Hippocampal formation (tissue), 2 donors: ENCODE measurements at places on chromosomes 12 and 14.

DNA sequence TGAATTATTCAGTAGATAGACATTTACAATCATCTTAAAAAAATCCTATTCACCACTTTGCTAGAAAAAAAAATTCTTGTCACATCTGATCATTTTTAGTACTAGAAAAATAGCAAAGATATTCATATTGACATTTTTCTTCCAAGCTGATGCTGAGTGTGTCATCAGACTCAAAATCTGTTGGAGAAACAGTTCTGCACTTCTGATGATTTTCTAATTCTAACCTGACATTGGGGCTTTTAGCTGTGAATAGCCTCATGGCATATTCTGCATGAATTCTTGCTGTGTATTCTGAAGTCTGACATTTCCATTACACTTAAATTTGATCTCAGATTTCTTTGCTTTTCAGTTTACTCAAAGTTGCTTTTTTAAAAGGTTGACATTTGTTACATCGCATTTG is 150.1 kb downstream of the PIK3C2G start:
- no peak for DNase-seq

GRCh38 chr12:56522411-56523193 is 982 bp downstream of the RBMS2 start:
- no peak for DNase-seq

DNA sequence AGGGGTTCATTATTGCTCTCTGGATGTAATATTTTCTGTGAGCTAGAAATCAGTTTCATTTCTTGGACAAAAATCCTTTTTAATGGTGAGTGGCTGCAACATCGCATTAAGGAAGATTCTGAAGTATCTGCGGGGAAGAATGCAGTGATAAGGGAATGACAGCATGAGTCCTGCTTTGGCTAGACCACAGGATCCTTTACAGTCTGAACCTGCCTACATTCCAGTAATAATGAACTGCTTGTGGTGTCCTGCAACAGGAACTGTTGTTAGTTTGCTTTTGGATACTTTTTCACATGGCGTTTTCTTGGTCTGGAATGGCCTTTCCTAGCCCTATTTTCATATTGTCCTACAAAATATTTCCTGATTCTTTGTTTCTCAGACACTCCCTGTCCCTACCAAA is 15.7 kb downstream of the MDM2 start:
- no peak for DNase-seq

- DNase-seq: no peak
Observed at GRCh38 chr12:39010406-39010805, 105.0 kb upstream of the CPNE8 start.

GRCh38 chr14:73695997-73696396 is 18.2 kb downstream of the PNMA1 start:
- no peak for DNase-seq

DNA sequence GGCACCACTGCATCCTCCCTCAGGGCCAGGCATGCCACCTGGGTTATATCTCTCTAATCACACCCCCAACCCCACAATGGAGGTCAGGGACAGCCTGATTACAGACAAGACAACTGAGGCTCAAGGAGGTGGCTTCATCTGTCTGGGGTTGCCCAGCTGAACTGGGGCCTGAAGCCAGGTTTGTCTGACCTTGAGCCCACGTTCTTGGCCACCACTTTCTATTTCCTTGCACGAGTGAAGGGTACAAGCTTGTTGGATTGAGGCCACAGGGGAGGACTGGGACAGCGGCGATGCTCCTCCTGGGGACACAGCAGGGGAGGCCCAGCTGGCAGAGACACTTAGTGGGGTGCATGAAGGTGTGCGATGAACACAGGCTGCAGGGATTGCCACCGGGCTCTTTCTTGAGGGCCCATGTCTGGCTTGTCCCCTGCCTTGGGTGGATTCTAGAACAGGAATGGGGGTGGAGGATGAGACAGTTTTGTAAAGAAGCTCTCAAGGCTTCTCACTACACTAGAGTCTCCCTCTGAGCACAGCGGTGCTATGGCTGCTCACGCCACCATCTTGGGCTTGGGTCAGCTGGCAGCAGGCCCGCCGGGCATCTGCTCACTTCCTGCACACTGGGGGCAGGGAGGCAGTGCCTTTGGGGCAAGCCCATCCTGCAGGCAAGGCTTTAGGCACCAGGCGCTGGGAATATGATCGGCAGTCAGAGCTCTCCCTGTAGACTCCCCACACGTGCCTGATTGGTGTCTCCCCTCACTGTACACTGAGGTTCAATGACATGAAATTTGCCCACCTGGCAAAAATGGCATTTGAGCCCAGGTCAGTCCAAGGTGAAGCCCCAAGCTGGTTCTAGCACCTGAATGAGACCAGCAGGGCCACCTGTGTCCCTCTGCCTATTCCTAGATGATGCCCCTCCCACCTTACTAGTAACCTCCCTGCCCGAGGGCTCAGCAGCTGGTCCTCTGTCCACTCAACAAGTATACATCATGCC is 16.0 kb downstream of the RITA1 start:
- no peak for DNase-seq

GRCh38 chr12:121240062-121240420 is 30.1 kb downstream of the P2RX4 start:
- DNase-seq: no peak

- no peak for DNase-seq
Observed at GRCh38 chr14:36365766-36366165, 45.3 kb upstream of the MBIP start.

- no peak for DNase-seq
Observed at GRCh38 chr12:6266541-6266966, 43.9 kb upstream of the PLEKHG6 start.

DNA sequence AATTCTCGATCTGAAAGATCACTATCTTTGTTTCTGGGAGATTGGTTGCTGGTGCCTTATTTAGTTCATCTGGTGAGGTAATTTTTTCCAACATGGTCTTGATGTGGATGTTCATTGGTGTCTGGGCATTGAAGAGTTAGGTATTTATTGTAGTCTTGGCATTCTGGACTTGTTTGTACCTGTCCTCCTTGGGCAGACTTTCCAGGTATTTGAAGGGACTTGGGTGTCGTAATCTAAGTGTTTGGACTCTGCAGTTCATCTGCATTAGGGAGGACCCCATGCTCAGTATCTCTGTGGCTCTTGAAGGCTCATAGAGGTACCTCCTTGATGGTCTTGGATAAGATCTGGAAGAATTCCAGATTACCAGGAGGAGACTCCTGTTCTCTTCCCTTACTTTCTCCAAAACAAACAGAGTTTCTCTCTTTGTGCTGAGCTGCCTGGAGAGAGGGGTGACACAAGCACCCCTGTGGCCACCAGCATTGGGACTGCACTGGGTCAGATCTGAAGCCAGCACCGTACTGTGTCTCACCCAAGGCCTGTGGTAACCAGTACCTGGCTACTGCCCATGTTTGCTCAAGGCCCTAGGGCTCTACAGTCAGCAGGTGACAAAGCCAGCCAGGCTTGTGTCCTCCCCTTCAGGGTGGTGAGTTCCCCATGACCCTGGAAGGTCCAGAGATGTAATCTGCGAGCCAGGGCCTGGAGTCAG is 5.3 kb downstream of the A2ML1 start:
- DNase-seq: no peak

DNA sequence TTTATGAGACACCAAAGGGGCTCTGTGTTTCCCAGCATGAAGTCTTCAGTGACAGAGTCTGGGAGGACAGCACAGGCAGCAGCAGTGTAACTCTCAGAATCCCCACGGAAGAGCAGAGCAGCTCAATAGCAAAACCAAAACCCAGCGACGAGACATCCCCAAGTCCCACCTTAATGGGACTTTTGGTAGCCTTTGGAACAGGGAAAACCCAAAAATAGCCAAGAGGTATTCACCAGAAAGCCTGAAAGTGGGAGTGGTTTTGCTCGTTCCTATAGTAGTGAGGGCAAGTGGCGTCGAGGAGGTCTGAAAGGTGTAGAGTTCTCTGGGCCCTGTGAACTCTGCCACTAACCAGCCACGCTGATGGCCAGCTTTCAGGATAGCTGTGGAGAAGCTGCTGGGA is 174.6 kb downstream of the ETV6 start:
- DNase-seq: no peak

DNA sequence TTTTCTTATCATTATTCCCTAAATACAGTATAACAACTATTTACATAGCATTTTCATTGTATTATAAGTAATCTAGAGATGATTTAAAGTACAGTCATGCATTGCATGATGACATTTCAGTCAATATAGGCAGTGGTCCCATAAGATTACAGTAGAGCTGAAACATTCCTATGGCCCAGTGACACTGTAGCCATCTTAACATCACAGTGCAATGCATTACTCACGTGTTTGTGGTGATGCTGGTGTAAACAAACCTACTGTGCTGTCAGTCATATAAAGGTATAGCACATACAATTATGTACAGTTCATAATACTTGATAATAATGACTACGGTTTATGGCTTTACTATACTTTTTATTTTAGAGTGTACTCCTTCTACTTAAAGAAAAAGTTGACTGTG is 13.3 kb downstream of the LLPH start:
- no peak for DNase-seq

GRCh38 chr14:50740856-50741255 is 72.8 kb upstream of the SAV1 start:
- no peak for DNase-seq

DNA sequence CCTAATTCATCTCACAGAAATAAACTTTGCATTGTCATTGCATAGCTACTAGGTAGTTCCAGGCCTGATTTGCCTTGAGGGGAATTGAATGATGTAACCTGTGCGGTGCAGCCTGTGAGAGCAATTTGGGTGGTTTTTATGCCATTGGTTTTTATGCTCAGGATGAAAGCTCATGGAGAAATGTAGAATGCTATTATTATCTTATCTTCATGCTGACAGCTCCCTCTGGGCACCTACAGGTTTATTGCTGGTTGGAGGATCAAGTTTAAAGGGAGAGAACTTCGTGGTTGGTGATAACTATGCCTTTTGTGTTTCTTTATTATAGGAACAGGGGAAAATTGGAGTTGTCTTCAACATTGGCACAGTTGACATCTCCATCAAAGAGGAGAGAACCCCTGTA is 547.9 kb downstream of the DIO2 start:
- no peak for DNase-seq

GRCh38 chr14:73739899-73740617 is 25.9 kb upstream of the PNMA1 start:
- DNase-seq: no peak

GRCh38 chr14:39641224-39641623 is 209.0 kb upstream of the FBXO33 start:
- no peak for DNase-seq

DNA sequence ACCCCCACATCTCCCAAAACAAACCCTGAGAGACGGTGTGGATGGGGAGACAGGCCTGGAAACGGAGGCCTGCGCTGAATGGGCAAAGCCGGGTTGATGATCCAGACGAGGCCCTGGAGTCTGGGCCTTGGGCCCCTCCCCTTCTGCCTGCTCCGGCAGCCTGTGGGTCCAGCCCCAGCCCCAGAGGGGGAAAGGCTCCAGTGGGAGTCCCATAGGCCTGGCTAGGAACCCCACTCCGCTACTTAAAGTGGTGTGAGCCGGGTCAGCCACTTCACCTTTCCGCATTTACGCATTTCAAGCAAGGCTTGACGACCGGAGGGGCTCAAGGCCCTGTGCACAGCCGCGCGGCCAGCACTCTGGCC is 695 bp upstream of the TNFAIP2 start:
- no peak for DNase-seq

- no peak for DNase-seq
Observed at GRCh38 chr12:3189282-3189681, 112.1 kb downstream of the TSPAN9 start.

- no peak for DNase-seq
Observed at GRCh38 chr14:27528328-27528727, 930.5 kb upstream of the NOVA1 start.

DNA sequence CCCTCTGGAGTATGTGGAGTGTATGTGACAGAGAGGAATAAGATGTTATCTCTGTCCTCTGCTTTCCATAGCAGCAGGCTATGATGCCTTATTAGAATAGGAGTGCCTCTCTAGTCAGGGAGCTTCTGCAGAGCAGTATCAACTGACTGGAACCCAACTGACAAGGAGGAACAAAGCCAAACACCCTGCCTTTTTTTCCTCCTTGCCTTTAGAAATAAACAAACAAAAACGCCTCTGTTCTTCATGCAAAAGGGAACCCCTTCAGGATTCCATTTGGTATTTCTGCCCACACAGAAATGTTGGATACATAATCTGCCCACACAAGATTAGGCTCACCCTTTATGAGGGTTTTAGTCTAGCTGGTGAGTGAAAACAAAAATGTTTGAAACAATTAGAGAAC is 50.3 kb downstream of the VRK1 start:
- DNase-seq: no peak

DNA sequence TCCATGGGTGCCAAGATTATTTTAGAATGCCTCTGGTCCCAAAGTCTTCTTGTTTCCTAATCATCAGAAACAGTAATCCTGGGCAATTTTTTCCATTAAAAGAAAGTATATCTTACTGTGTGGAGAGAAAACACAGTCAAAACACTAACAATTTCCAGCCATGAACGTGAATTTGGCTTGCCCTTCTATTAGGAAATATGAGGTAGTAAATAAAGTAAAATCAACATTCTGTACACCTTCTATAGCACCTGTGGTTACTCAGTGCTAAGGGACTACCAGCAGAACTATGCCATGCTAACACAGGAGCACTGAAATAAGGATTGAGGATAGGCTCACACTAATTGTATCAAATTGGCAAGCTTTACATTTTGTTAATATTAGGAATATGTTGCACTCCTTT is 60.1 kb downstream of the NTN4 start:
- no peak for DNase-seq

DNA sequence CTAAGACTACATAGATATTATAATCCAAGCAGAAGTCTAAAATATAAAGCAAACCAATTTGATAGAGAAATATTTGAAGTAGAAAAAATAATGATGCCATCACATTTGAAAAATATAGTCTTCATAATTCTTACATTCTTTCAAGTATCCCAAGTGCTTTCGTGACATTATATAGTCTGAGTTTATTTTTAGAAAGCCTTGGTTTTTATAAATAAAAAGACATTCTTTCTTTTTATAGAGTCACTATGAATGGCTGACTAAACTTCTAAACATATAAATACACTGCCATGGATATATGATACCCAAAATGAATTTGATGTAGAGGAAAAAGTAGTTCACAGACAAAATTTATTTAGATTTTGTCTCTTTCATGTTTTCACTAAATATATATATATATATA is 135.1 kb upstream of the PDZRN4 start:
- no peak for DNase-seq

- no peak for DNase-seq
Observed at GRCh38 chr12:1575408-1576401, 18.7 kb downstream of the FBXL14 start.

- no peak for DNase-seq
Observed at GRCh38 chr14:65231286-65231980, 129.1 kb upstream of the MAX start.

DNA sequence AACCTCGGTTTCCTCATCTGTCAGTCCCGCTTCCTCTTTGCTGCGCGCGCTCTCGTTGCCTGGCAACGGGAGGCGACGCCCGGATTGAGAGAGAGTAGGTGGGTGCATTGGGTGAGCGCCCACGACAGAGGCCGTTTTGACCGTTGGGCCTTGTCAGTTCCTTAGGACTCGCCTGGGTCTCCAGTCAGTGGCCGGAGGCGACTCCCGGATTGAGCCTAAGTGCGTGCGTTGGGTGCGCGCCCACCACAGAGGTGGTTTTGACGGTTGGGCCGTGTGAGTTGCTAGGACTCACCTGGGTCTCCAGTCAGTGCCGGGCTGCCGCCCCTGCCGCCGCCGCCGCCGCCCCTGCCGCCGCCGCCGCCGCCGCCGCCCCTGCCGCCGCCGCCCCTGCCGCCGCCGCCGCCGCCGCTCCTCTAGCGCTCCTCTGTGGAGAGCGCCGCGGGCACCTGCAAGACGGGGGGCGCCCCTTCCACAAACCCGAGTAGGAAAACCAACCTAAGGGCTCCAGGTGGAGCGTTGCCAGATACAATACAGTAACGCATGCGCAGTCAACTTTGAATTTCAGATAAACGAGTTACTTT is 37.2 kb downstream of the APOBEC1 start:
- DNase-seq: no peak

- no peak for DNase-seq
Observed at GRCh38 chr12:68483592-68484383, 126.9 kb upstream of the RAP1B start.
